ENCODE measurements at places on chromosomes 1 and 21.
A peak's percentile ranks its signal among the peaks of the same experiment; 100 is the strongest.

GRCh38 chr1:29496701-29497100 lies 260.4 kb downstream of the PTPRU start:
- no peak for DNase-seq

DNA sequence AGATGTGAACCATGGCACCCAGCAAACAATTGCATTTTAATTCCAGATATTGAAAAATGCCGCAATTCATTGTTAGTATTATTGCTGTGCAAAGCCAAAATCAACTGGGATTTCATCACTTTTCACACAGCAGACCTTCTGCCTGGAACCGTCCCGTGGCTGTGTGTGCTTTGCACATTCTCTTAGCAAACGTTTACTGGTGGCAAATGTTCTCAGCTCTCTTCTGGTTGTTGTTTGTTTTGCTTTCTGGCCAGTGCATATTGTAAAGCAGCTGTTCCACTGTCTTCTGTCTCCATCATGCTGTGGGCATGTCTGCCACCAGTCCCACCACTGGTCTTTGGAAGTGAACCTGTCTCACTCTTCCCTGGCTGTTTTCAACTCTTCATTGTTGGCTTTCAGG lies 19.8 kb upstream of the TTLL10 start:
- no peak for DNase-seq

GRCh38 chr1:247111700-247112478 lies 7.7 kb upstream of the ZNF669 start:
- peak; percentile 25 for DNase-seq

GRCh38 chr1:110215621-110216515 lies 5.8 kb downstream of the KCNC4 start:
- no peak for DNase-seq

Measured in ACHN (cell line).